NCI-H1417 treated with DMSO at 0.1 percent for 48 hours (cell line): ENCODE measurements at places on chromosomes 1 and 21.

DNA sequence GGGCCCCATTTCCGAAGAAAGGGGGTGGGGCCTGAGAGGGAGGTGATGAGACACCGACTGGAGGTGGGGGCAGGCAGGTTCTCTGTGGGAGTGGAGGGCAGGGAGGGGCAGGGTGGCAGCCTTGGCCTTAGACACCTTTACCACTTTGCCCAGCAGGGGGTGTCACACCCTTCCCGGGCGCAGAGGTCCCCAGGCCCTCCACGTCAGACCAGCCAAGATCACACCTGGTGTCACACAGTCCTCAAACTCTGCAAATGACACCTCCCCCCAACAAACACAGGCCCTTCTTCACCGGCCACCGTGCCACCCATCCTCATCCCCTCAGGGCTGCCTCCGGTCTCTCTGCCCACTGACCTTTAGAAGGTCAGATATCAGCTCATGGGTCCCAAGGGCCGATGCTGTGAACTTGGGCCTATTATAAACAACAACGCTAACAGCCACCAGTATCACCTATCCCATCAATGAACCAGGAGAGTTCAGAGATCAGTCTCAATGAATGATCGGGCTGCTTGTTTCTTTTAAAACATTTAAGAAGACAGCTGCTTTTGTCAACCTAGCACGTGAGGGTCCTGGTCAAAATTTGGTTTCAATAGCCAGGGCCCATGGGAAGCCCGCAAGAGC is 103.9 kb downstream of the CASZ1 start:
- DNase-seq = no peak

GRCh38 chr21:35223480-35224156 is 174.5 kb upstream of the RUNX1 start:
- no peak for DNase-seq

DNA sequence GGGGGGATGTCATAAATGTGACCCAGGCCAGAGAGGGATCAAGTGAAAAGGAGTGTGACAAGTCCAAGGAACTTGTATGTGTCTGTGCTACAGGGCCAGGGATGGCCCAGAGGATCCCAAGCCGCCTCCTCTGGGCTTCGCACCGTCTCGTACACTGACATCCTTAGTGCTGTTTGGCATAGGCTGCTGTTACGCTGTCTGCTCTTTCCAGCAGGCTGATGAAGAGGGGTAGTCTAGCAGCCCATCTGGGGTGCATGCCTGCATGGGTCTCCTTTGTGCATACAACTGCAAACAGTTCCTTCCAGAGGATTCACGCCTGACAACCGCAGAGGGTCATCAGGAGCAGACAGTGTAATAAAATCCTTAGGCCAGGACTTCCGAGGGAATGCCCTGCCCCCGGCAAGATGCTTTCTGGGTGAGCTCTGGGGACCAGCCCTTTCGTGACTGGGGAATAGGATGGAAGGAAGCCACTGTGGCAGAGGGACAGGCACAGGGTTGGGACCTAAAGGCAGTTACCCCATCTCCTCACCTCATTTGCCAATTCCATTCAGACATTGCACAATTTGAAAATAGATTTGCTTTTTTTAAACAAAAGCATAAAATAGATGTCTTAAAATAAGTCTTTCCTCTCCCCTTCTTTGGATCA is 6.3 kb upstream of the GOLT1A start:
- DNase-seq = no peak

GRCh38 chr1:167057241-167057688 is 32.9 kb downstream of the GPA33 start:
- peak; percentile 59 for DNase-seq

DNA sequence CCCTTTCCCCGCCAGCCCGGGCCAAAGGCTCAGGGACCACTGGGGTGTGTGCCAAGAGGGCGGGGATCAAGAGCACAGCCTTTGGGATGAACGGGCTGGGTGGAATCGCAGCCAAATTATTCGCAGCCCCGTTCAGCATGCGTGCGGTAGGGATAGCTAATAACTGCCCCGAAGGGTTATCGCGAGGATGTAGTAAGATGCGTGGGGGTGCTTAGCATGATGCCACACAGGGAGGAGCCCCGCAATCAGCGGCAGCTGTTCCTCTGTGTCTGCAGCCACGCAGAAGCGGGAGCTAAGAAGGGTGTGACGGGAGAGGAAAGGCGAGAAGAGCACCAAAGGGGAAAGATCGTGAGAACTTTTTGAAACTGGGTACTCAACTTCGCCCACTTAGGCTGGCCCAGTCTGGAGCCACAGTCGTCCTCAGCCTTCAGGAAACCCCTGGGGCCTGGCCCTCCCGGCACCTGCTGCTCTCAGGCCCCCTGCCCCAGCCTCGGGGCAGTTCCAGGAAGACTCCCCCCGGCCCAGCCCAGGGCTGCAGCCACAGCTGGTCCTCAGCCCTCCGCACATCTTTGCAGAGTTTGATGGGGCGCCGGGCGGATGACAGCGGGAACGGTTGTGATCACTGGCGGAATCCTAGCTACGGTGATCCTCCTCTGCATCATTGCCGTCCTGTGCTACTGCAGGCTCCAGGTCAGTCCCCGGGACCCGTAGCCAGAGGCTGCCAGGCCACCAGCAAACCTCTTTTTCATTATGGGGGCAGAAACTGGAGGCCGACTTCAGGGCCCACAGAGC is 64.9 kb downstream of the TOR1AIP2 start:
- no peak for DNase-seq

DNA sequence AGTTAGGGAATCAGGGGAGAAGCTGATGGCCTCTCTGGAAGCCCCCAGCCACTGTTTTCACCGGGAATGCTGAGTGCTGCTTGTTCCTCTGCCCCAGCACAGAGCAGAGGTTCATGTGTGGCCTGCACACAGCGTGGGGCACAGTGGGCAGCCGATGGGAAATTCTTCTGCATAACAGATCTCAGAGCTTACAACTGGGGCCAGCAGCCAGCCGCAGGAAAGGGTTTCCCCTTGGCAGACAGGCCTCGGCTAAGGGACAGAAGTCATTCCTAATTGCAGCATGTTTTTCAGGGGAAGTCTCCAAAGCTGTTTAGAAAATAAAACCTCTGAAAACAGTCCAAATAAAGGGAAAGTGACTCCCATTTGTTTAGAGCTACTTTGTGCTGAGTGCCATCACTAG is 22.6 kb downstream of the HMGB4 start:
- DNase-seq = no peak

DNA sequence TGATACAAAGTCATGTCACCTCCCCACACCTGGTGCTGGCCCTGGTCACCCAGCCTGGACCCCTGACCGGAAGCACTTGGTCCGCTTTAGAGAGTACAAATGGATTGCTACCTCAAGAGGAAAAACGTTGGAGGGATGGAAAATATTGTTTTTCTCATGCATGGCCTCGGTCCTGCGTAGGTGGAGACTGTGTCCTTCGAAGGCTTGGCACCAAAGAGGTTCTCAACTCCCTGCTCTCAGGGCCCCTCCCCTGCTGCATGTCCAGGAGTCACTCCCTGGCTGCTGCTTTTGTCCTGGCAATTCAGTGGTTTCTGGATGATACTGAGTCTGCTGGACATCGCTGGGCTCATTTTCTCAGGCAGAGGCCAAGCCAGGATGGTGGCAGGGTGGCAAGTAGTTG is 529.8 kb downstream of the KIF26B start:
- DNase-seq = no peak

DNA sequence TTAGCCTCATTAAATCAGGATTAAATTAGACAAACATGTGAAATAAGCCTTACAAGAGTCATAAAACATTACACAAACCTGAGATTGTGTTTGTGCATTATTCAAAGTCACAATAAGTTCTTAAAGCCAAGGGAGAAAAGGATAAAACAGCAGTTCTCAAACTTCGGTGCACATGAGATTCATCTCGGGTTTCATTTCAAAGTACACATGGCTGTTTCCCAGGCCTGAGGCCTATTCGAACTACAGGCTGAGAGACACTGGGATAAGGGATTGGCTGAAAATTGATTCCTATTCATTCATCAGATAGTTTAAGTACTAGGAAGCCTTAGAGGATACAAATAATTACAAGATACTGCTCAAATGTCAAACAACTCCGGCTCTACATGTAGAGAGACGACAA is 35.9 kb upstream of the PROX1 start:
- no peak for DNase-seq

- no peak for DNase-seq
Observed at GRCh38 chr1:147605591-147605990, 64.3 kb downstream of the BCL9 start.

- no peak for DNase-seq
Observed at GRCh38 chr1:169681140-169681539, 30.3 kb downstream of the SELL start.

DNA sequence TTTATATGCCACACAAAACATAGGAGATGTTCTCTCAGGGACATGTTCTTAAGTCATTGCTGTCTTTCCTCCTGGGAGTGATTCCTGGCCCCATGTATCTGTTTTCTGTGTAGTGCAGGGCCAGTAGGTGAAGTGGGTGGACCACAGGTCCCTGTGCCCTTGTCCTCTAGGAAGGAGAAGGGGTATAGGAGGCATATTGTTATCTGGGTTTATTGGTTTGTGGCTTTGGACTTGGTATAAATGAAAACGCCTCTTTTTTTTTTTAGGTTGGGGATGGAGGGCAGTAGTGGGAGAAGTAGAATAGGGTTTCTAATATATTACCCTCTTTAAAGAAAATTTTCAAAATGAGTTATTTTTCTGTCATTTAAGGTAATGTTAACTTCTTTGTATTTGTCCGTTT is 29.4 kb downstream of the DYRK1A start:
- no peak for DNase-seq
